M059J (cell line): ENCODE measurements at places on chromosomes 11 and 22. TPM values are rescaled to one million over a fixed set of nuclear protein-coding genes. Genes with fewer than 3 reads are reported as not detected.

SBF1 gene
- total RNA-seq: 19.6 and 43.6 TPM in 2 replicates

GRCh38 chr11:75241906-75242644 lies 1.5 kb downstream of the TPBGL start:
- no peak for DNase-seq

DNA sequence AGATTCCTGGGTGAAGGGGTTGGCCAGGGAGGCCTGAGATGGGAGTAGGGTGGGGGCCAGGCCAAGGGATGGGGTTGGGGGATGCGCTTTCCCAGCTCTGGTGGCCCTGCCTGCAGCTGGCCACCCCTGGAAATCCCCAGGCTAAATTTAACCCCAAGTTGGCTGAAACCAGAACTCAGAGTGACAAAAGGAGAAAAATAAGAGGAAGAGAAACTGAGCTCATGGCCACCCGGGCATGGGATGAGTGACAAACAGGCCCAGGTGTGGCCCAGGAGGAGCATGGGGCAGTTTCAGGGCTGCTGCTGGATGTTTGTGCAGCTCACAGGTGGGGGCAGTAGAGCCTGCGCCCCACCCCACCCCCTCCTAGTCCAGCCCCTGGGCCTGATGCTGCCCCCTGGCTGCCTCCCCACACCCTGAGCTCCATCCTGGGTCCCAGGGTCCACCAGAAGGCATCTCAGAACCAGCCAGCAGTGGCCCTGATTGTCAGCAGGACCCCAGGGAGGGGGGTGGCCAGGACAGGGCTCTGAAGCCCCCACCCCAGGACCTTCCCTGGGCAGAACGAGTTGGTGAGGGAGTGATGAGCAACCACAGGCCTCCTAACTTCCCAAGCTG lies 48.0 kb downstream of the IGLL5 start:
- no peak for DNase-seq

OR2AG1 gene
- total RNA-seq: not detected in 2 replicates

DNA sequence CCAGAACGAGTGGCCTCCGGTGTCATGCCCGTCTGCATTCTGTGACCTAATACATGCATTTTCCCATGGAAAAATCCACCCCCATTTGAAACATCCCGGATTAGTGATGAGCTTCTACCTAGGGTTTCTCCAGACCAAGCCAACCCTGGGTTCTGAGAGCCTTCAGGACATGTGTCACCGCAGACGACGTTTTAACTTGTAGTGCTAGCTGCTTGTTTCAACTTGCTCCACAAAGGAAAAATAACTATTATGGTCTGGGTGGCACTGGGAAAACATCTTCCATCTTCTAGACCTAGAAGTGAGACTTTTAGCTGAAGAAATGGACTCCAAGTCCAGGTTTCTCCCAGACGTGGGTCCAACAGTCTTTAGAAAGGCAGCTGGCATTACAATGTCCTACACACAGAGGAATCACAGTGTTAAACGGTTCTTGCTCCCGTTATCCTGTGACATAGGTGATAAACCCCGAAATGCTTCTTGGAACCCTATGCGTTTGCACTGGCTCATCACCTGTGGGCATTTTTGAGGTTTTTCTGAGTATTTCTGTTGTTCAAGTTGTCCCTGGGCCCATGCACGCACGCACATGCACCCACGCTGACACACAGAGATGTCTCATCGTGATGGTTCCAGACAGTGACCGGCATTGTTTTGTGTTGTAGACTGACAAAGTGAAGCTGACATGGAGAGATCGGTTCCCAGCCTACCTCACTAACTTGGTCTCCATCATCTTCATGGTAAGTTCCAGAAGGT lies 46.6 kb upstream of the FADD start:
- no peak for DNase-seq

HOATZ gene
- not detected in 2 replicates for total RNA-seq

- DNase-seq: no peak
These were observed 21.2 kb upstream of the GRK2 start for GRCh38 chr11:67245046-67245445.

GRCh38 chr11:46290011-46290410 lies 12.5 kb downstream of the CREB3L1 start:
- peak; percentile 33 for DNase-seq

DNA sequence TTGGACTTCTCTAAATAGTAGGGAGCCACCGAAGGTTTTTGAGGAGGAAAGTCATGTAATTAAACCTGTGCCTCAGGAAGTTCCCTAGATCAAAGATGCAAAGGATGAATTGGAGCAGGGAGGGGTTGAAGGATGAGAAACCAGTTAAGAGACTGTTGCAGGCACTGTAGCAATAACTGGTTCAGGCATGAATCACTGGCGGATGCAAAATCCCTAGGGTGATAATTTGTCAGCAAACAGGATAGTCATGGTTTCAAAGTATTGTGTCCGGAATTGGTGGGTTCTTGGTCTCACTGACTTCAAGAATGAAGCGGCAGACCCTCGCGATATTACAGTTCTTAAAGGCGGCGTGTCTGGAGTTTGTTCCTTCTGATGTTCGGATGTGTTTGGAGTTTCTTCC lies 19.9 kb downstream of the TRIOBP start:
- DNase-seq: peak; percentile 31

- DNase-seq: no peak
These were observed 158.5 kb downstream of the CCDC34 start for GRCh38 chr11:27204529-27204928.

GRCh38 chr11:119318240-119319135 lies 1.6 kb upstream of the MCAM start:
- DNase-seq: peak; percentile 95

DNA sequence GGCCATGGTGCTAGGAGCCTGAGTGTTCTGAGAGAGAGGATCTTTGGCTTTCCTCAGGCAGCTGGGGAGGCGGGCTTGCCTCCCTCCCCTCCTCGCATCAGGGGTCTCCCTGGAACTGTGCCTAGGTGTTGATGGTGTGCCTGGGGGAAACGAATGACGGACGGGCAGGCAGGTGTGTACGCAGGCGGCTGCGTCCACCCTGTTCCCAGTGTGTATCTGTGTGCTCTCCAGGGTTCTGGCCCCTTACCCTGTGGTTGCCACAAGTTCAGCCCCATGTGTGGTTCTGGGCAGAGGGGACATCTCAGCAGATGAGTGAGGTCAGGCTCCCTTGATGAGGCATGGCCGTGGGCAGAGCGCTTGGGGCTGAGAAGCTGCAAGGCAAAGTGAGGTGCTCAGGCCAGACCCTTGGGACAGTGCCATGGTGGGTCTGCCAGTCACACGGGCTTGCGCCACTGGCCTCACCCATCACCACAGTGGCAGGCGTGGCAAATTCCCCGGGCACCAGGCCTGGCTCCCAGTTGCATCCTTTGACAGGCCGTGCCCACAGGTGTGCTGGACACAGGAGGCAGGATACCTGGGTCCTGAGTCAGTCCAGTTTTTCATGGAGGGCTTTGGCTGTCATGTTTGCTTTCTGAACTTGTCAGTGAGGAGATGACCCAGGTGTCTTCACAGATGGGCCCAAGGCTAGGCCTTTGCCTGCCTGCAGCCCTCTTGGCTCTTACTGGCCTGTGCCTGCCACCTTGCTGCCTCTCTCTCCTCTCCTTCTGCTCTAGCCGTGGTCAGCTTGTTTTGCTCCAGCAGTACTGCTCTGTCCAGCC lies 27.3 kb downstream of the GNAZ start:
- DNase-seq: no peak

- DNase-seq: no peak
These were observed 36.0 kb downstream of the SLN start for GRCh38 chr11:107675902-107676301.

DNA sequence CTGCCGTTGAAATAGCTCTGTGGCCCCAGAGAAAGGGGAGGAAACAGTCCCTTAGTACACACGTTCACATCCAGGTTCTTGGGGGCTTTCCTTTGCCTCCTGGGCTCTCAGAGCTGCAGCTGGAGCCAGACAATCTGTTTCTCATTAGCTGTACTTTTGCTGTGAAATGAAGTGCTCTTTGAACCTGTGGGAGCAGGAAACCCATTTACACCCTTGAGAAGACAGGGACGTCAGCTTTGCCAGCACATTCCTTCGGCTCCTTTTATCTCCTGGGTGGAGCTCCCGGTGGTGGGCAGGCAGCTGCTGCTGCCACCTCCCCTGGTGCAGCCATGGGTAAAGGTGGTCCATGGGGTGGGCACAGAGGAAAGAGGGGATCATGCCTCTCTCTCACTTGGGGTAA lies 80.6 kb upstream of the TIMP3 start:
- DNase-seq: peak; percentile 50

DNA sequence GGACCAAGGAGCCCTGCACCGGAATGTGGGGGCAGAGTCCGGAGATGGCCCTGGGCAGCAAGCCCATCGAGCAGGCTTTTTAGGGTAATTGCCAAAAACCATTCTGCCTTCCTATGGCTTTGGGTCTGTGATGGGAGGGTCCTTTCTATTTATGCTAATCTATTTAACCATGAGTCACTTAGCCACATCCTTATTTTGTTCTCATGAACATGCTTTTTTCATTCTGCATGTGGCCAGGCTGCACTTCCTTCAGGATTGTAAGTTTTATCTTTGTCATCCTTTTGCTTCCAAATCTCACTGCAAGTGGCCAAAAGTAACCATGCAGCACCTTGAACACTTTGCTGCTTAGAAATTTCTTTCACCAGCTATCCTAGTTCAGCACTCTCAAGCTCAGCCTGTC lies 88.3 kb downstream of the EFCAB6 start:
- DNase-seq: no peak

GRCh38 chr11:130790689-130791088 lies 125.6 kb downstream of the SNX19 start:
- DNase-seq: no peak

DNA sequence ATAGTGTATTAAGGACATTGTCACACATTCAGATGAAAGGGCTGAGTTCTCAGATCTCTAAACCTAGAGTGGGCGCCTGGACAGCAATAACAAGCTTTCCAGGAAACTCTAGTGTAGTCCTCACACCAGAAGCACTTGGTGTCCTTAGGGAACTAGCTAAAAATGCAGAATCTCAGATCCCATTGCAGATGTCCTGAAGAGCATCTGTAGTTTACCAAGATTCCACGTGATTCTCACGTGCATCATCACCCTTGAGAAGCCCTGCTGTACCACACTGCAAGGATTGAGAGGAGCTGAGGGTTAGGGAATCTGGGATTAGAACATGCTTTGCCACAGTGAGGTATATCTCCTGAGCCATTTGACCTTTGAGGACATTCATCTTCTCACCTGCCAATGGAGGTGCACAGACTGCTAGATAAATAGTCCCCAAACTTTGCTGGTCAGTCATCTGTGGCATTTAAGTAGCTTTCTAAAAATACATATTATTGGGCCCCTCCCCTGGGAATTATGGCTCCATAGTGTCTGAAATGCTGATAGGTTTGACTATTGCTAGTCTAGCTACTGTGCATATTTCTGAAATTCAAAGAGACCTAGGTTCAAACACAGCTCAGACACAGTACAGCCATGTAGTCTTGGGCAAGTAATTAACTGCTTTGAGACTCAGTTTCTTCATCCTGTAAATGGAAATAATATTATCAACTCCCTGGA lies 1068.9 kb downstream of the OPCML start:
- no peak for DNase-seq

DNA sequence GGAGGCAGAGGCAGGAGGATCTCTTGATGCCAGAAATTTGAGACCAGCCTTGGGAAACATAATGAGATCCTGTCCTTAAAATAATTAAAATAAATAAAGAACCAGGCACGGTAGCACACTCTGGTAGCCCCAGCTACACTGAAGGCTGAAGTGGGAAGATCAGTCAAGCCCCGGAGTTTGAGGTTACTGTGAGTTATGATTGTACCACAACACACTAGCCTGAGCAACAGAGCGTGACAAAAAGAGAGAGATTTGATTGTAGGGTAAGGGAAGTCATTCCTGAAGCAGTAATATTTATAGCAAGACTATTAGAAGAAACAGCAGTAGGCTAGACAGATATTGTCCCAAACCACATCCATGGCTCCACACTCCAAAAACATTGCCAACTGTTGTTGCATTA lies 1408.4 kb upstream of the TENM4 start:
- peak; percentile 27 for DNase-seq

DNA sequence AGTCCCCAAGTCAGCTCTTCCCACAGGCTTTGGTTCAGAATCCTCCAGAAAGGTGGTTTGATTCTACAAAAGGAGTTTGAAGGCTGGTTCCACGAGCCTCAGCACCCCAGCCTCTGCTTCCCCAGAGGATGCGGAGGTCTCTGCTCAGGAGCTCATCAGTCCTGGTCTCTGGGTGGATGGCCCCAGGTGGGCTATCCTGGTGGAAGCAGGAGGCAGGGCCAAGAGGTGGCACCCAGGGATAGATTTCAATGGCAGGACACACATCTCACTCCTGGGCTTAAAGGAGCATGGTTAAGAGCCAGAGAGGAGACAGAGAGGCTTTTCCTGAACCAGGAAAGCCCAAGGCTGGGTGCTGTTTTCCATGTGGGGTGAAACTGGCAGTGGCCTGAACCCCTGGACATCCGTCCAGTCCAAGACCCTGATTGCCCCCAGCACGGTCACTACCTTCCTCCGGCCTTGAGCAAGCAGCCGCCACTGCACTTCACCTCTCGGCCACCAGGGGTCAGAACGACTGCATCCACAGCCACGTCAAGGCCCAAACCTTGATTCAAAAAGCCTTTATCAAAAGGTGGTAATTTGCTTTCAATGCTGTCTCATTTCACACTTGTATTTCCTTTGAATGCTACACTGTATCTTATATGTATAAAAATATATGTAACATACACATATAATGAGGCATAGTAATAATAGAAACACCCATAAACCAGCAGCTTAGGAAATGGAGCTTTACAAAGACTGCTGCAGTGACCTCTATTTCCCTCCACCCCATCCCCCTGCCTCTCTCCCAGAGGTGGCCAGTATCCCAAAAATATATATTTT lies 19.3 kb upstream of the FXYD2 start:
- DNase-seq: peak; percentile 36

- no peak for DNase-seq
These were observed 342.7 kb downstream of the AASDHPPT start for GRCh38 chr11:106420048-106420665.

DNA sequence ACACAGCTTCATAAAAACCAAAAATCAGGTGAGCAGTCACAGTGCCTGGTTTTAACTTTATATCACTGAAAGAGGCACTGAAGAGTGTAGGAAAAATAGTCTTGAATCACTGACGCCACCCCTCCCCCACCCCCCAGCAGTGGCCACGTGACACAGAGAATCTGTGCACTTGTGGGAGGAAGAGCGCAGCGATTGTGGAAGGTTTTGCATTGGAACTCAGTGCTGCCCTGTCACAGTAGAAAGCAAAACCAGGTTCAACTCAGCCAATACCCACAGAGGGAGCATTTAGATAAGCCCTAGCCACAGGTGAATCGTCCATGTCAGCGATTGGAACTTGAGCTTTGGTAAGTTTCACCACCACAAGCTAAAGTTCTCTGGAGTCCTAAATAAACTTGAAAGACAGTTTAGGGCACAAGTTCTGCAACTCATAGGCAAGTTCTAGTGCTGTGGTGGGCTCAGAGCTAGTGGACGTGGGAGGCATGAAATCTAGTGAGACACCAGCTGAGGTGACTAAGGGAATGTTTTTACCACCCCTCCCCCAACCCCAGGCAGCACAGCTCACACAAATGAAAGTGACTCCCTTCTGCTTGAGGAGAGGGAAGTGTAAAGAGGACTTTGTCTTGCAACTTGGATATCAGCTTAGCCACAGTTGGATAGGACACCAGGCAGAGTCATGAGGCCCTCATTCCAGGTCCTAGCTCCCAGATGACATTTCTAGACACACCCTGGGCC lies 13.3 kb downstream of the OR52B2 start:
- DNase-seq: peak; percentile 5

GRCh38 chr11:109963101-109963500 lies 130.1 kb upstream of the ZC3H12C start:
- DNase-seq: no peak
